Natural killer cell treated with Interleukin-12 subunit alpha and Interleukin-12 subunit beta and Interleukin-15 and Interleukin-18, amount 100 ng/mL, for 72 hours (primary cell): ENCODE measurements at places on chromosomes 4 and X. TPM values are rescaled to one million over a fixed set of nuclear protein-coding genes. Genes with fewer than 3 reads are reported as not detected.

The HERC5 gene
- total RNA-seq = 5.8 TPM

The MAOA gene
- 0.21 TPM for total RNA-seq

The TSPAN6 gene
- not detected for total RNA-seq

The TAF7L gene
- 0.84 TPM for total RNA-seq

The CDS1 gene
- not detected for total RNA-seq

The PARM1 gene
- total RNA-seq = 0.39 TPM

The HPSE gene
- 12.4 TPM for total RNA-seq

- no peaks in the 10 kb centered on the region for H3K36me3 ChIP-seq
- no peak overlapping the region for H3K27ac ChIP-seq
- H3K27me3 ChIP-seq = no peaks in the 10 kb centered on the region
- peaks cover 35% of the 10 kb centered on the region for H3K4me1 ChIP-seq
Observed at GRCh38 chr4:38078590-38079421, 118.6 kb downstream of the PTTG2 start.

DNA sequence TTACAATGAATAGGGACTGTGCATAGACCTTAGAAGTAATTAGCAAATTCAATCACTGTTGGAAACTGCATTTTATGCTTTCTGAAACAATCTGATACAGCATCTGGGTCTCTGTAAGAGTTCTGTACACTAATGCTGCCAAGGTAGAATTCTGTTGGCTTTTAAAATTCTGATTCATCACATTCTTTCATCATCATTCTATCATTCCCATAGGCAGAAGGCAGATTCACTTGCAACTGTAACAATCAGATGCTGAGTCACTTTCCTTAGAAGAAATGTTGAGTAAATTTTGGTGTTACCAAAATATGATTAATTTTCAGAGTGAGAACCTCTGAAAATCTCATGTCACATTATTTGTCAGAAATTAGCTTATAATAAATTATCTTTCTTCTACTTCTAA, 267.2 kb downstream of the MAPK10 start:
- H3K4me3 ChIP-seq = no peak overlapping the region
- no peaks in the 10 kb centered on the region for H3K36me3 ChIP-seq
- DNase-seq = no peak
- H3K27me3 ChIP-seq = no peaks in the 10 kb centered on the region
- H3K4me1 ChIP-seq = no peaks in the 10 kb centered on the region

DNA sequence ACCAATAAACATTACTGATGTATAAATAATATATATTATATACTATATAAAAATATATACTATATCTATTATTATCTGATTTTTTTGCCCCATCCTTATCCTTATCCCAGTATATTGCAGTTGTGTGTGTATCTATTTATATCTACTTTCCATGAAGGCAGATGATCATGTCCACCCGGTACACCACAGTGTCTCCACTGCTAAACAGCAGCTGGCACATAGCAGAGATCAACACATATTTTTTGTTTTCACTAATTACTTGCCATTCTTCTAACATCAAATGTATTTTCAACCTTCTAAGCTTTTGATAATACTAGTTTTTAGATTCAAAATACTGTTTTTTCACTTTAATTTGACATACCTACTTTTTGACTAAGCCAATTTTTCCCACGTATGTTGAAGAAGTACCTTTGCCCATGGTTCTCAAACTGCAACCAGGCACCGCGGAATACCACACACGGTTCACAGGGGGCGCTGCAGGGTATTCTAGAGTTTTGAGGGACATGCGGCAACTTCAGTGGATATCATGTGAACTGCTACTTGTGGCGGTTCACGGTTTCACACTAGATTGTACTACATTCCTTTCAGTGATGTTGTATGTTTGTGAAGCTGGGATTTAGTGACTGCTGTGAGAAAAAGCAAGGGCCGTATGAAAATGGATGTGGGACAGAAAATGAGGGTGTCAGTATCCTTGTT, 182.5 kb upstream of the NPY2R start:
- no peak overlapping the region for H3K4me3 ChIP-seq
- H3K27ac ChIP-seq = no peak overlapping the region
- H3K36me3 ChIP-seq = no peaks in the 10 kb centered on the region
- no peaks in the 10 kb centered on the region for H3K27me3 ChIP-seq
- no peak for DNase-seq
- no peaks in the 10 kb centered on the region for H3K4me1 ChIP-seq

DNA sequence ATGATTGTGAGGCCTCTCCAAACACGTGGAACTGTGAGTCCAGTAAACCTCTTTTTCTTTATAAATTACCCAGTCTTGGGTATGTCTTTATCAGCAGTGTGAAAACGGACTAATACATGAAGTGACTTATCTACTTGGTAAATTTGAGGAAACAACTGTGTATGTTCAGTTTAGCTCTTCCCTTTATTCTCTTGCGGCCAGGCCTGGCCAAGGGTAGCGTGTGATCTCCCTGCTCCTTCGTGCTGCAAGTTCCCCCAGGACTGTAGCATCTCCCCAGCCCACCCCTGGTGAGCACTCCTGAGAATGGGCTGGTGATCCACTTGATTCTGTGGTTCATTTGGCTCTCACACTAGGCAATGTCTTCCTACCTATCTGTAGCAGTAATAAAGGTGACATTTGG, 53.2 kb upstream of the CHRNA9 start:
- H3K36me3 ChIP-seq = no peaks in the 10 kb centered on the region
- H3K27me3 ChIP-seq = no peaks in the 10 kb centered on the region
- H3K27ac ChIP-seq = peak overlapping the region; percentile 24
- DNase-seq = no peak
- peaks cover 42% of the 10 kb centered on the region for H3K4me1 ChIP-seq

DNA sequence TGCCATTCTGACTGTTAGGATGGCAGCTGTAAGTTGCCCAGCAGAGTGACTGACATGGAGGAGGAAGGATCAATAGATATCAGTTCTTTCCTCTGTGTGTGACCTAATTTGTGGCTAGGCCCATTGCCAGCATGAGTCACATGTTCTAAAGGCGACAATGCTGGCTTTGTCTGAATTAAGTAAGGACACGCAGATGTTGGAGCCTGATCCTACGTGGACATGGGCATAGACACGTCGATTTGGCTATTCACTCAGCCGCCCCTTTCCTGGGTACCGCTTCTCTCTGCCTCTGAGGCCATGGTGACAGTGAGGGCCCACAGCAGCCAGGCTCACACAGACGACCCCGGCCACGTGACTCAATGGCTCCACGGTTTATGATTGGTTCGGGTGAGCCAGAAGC, 16.3 kb downstream of the PROM1 start:
- no peak overlapping the region for H3K27ac ChIP-seq
- H3K36me3 ChIP-seq = peaks cover 4% of the 10 kb centered on the region
- DNase-seq = no peak

GRCh38 chrX:136867096-136867491, 13.4 kb downstream of the RBMX start:
- no peak for DNase-seq
- peaks cover 9% of the 10 kb centered on the region for H3K36me3 ChIP-seq
- no peaks in the 10 kb centered on the region for H3K27me3 ChIP-seq
- H3K27ac ChIP-seq = peak overlapping the region; percentile 69
- peaks cover 13% of the 10 kb centered on the region for H3K4me1 ChIP-seq
- H3K4me3 ChIP-seq = peak overlapping the region; percentile 25

DNA sequence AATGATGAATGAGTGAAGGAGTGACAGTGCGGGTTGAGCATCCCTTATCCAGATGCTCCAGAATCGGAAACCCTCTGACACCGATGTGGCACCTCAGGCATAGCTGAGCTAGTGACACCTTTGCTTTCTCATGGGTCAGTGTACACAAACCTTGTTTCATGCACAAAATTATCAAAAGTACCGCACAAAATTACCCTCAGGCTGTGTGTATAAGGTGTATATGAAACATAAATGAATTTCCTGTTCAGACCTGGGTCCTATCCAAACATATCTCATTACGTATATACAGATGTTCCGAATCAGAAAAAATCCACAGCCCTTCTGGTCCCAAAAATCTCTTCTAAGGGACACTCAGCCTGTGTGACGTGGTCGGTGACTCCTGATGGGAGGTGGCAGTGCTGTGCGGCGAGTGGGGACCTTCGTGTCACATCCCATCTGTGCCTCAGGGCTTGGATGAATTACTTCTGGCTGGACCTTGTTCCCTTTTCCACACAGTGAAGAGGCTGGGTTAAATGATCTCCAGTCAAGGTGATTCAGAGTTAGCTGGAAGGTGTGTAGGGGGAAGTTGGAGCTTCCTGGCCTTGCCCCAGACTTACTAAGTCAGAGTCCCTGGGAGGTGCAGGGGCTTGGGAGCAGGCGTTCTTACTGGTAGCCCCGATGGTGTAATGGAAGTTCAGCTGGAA, 18.8 kb downstream of the RGS12 start:
- no peaks in the 10 kb centered on the region for H3K4me1 ChIP-seq
- no peak overlapping the region for H3K27ac ChIP-seq
- no peaks in the 10 kb centered on the region for H3K36me3 ChIP-seq
- H3K27me3 ChIP-seq = no peaks in the 10 kb centered on the region

DNA sequence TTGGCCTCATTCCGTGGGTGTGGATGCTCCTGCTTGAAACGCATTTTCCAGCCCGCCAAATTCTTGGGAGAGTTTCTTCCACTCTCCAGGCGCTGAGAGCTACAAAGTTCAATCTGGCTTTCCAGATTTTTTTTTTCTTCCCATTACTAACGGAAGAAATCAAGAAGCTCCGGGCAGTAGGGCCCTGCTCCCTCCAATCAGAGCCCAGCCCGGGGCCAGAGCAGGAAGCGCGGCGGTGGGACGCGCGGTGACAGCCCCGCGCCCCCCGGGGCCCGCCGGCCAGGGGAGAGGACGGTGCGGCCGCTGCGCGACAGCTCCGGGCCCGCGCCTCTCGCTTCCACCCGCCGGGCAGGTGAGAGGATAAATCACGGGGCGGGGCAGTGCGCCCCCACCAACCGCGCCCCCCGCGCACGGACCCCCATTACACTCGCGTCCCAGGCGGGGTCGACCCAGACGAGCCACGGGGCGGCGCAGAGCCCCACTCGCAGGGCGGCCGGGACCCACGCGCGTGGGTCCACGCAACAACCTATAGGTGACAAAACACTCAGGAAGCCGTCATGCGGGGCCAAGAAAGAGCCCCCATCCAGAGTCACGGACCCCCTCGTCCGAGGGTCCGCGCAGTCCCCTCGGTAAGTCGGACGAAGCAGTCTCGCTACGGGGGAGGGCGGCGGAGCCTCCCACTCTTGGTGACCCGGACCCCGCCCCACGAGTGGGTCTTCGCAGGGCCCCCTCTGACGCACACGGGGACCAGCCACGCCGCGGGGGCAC, 868 bp downstream of the AFAP1 start:
- peak overlapping the region; percentile 75 for H3K4me3 ChIP-seq
- H3K36me3 ChIP-seq = no peaks in the 10 kb centered on the region
- H3K4me1 ChIP-seq = peaks cover 12% of the 10 kb centered on the region
- H3K27me3 ChIP-seq = peaks cover 19% of the 10 kb centered on the region

GRCh38 chr4:90544532-90545045, 417.4 kb downstream of the CCSER1 start:
- H3K4me3 ChIP-seq = no peak overlapping the region
- DNase-seq = no peak
- H3K4me1 ChIP-seq = no peaks in the 10 kb centered on the region
- H3K27ac ChIP-seq = no peak overlapping the region

GRCh38 chr4:62797221-62797620, 1597.1 kb downstream of the ADGRL3 start:
- no peaks in the 10 kb centered on the region for H3K27me3 ChIP-seq
- no peak overlapping the region for H3K4me3 ChIP-seq
- H3K27ac ChIP-seq = no peak overlapping the region
- H3K4me1 ChIP-seq = no peaks in the 10 kb centered on the region
- H3K36me3 ChIP-seq = no peaks in the 10 kb centered on the region

DNA sequence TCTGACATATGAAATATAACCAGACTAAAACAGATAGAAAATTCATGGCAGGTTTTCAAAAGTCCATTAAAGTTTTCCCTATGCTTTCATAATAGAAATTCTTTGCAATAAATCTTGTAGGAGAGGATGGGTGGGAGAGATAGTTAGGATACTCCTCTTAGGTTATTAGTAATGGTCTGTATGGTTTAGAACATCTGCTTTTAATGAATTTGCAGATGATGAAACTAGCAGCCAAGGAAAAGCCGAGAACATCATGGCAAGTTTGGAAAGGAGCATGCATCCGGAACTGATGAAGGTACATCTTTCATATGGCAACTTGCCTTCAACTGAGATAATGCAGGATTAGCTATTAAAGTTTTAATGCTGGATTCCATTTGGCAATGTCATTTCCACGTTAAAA, 70.7 kb downstream of the DOCK11 start:
- H3K4me1 ChIP-seq = peaks cover 11% of the 10 kb centered on the region
- no peak overlapping the region for H3K4me3 ChIP-seq
- H3K36me3 ChIP-seq = peaks cover 23% of the 10 kb centered on the region
- peak overlapping the region; percentile 26 for H3K27ac ChIP-seq
- DNase-seq = no peak

DNA sequence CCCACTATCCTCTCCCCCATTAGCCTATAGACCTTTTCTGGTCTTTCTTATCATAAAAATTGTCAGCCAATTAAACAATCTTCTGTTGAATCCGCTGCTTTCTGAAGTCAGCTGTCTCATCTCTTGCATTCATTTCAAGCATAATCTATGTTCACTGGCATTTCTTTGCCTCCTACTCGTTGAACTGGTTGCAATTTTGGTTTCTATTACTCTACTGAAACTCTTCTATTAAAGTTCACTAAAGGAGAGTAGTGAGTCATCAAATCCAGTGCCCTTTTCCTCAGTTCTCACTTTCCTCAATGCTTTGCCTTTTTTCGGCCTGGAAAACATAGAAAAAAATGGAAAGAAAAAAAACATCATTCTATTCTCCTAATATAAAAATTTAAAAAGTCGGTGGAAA, 23.9 kb upstream of the CXCL13 start:
- peak overlapping the region; percentile 81 for H3K4me3 ChIP-seq
- peaks cover 46% of the 10 kb centered on the region for H3K4me1 ChIP-seq
- H3K36me3 ChIP-seq = peaks cover 10% of the 10 kb centered on the region
- peak overlapping the region; percentile 88 for H3K27ac ChIP-seq
